AG10803 (cell line): ENCODE measurements at places on chromosomes 5 and 9.
A peak's percentile ranks its signal among the peaks of the same experiment; 100 is the strongest.

DNA sequence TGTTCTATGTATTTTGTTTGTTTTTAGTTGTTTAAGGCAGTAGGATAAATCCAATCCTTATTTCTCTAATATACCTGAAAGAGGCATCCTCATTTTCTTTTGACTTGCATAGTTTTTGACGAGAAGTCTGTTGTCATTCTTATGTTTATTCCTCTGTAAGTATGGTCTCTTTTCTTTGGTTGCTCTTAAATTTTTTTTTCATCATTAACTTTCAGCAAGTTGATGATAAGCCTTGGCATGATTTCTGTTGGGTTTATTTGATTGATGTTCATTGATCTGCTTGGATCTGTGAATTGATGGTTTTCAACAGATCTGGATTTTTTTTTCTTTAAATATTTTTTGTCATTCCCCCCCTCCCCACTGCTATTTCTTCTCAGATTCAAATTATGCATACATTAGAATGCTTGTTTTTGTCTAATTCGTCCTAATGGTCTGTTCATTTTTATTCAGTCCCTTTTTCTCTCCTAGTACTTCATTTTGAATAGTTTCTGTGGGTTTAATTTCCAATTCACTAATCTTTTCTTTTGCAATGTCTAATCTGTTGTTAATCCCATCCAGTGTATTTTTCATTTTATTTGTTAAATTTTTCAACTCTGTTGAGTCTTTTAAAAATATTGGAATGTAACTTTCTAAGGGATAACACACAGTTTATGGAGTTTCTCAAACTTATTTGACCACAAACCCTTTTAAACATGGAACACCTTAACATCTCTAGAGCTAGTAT lies 495.9 kb downstream of the CSNK1G3 start:
- DNase-seq = peak; percentile 12

- DNase-seq = peak; percentile 33
Observed at GRCh38 chr9:88660611-88661010, 125.6 kb downstream of the NXNL2 start.

- DNase-seq = no peak
Observed at GRCh38 chr9:1462626-1463308, 412.6 kb downstream of the DMRT2 start.

GRCh38 chr5:83095957-83096539 lies 18.7 kb downstream of the XRCC4 start:
- peak; percentile 73 for DNase-seq

- peak; percentile 35 for DNase-seq
Observed at GRCh38 chr9:99181621-99182020, 40.1 kb downstream of the ALG2 start.
